ENCODE measurements at places on chromosomes 12 and 14.
A peak's percentile ranks its signal among the peaks of the same experiment; 100 is the strongest.

DNA sequence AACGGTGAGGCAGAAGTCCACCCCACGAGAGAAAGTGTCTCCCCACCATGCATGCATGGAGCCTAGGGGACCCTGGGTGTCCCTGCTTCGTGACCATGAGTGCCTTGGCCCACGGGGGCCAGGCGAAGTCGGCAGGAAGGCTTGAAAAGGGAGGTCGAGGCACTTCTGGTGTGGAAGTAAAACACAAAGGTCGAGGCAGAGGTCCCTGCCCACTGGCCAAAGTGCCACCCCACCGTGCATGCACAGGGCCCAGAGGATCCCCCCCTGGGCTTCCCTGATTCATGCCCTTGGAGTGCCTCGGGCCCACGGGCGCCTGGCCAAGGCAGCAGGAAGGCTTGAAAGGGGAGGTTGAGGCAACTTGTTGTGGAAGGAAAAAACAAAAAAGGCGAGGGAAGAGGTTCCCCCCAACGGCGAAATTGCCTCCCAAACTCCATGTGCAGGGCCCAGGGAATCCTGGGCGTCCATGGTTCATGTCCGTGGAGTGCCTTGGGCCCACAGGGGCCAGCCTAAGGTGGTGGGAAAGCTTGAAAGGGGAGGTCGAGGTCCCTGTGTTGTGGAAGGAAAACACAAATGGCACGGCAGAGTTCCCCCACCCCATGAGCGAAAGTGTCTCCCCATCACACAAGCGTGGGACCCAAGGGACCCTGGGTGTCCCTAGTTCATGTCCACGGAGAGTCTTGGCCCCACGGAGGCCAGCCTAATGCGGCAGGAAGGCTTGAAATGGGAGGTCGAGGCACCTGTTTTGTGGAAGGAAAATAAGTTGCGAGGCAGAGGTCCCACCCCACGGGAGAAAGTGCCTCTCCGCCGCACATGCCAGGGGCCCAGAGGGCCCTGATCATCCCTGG, 372.1 kb downstream of the ALG10 start:
- DNase-seq: no peak

DNA sequence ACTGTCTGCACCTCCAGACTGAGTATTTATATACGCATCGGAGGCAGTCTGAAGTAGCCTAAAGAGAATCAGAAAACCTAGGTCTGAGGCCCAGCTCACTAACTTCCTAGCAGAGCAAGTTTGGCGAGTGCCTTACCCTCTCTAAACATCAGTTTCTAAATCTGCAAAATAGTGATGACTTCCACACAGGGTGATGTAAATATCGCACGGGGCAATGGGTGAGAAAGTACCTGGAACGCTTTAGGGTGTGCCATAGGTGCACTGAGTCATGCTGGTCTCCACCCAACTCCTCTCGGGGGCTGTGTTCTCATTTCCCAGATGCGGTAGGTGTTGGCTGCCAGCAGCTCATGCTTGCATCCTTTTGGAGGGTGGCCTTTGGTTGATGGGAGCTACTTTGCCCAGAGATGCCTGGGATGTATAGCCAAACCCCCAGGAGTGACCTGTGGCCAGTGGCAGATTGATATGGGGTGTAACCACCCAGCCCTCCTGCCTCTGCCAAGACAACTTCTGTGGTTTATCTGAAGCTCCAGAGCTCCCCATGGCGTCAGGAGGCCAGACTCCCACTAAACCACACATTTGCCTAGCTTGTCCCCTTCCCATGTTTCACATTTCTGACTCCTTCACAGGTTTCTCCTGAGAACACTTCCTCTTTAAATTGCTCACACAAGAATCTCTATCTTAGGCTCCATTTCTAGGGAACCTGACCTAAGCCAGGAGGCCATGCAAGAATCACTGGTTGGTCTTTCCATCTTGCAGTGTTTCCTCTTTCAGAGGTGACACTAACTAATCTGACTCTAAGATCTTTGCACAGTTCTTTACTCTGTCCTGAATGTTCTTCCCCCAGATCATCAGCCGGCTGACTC, 62.0 kb upstream of the TUNAR start:
- DNase-seq: no peak

DNA sequence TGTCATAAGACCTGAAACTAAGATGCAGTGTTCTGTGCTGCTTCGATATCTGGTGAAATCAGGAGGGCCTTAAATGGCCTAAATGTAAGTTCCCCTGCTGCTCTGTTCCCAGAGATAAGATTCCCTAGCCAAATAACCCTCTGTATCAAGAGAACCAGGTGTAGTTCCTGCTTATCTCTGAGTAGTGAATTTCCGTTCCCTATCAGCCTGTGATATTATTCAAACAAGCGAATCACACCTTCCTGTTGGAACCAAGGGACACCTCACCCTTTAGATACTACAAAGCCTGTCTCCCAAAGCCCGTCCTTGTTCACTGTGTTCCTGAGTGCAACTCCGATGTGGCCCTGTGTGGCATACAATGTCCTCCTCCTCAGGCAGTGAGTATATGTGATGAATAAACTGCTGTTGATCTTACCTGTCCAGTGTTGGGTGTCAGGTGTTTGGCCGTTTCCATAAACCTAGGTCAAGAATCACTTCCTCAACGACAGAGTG, 52.2 kb upstream of the COCH start:
- DNase-seq: no peak

DNA sequence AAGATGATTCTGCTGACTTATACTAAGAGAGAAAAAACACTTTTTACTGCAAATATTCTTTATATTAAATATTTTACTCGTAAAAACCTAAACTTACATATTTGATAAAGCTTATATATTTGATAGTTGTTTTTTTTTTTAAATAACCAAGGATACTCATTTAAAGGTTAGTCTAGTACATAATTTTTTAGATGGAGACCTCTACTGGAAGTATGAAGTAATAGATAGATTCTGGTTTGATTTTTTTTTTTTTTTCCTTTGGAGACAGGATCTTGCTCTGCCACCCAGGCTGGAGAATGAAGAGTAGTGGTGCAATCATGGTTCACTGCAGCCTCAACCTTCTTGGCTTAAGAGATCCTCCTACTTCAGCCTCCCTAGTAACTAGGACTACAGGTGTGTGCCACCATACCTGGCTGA, 16.4 kb downstream of the ARID2 start:
- DNase-seq: peak; percentile 57

DNA sequence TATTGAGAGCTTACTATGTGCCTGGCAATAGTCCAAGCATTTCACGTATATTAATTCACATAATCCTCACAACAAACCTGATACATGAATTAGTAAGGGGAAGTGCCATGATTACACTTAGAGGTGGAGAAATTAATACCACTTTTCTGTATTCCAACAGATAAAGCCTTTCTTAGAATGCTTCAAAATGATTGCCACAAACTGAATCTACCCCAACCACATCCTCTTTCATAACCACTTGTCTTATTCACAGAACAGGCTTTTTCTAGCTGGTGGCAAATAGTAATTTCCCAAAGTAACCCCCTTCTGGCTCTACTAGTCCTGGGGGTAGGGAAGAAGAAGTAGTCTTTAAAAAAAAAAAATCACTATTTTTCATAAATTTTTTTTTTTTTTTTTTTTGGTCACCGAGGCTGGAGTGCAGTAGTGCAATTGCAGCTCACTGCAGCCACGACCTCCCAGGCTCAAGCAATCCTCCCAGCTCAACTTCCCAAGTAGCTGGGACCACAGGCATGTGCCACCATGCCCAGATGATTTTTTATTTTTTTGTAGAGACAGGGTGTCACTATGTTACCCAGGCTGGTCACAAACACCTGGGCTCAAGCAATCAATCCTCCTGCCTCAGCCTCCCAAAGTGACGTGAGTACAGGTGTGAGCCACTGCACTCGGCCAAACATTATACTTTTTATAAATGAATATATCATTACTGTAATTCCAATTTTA, 59.0 kb upstream of the ARID2 start:
- no peak for DNase-seq

GRCh38 chr12:61523276-61523992, 736.8 kb upstream of the USP15 start:
- DNase-seq: no peak

DNA sequence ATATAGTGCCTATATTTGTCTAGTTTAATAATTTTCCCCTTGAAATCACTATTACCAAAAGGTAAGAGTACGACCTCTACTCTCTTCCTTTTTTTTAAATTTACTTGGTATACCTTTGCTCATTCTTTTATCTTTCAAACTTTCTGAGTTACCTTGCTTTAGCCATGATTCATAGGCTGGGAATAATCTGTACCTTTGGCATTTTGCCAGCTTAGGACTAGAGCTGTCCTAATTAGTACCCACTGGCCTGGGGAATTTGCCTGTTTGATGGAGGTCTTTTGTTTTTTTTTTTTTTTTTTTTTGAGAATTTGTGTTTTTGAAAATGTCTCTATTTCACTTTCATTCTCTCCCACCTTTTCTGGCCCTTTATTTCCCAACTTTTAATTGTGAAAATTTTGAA, 8.7 kb upstream of the SLC4A8 start:
- no peak for DNase-seq

DNA sequence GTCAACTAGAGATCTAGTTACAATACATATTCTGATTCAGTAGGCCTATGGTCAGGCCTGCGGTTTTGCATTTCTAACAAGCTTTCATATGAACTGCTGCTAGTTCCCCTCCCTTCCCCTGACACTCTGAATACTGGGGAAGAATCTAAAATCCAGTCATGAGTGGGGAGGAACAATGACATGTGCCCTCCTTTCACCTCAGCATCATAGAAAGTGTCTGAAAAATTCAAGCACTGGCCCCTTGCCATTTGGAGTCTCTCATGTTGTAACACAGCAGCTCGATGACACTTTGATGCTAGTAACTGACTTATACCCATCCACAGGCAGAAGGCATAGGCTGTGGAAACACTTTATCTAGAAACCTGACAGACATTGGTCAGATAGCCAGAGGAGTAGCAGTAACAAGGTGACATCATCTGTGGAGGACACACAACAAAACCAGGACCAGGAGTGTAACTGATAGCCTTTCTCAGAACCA, 161.9 kb upstream of the RASSF8 start:
- DNase-seq: no peak

- DNase-seq: no peak
Measured at GRCh38 chr12:68481181-68481941, 129.3 kb upstream of the RAP1B start.

- peak; percentile 67 for DNase-seq
Measured at GRCh38 chr14:88983755-88984154, 159.3 kb downstream of the TTC8 start.

Data from RKO (cell line).